Stimulated activated CD4-positive, alpha-beta T cell treated with anti-CD3 and anti-CD28 coated beads, TNF-alpha, amount 100 ng/mL, for 48 hours (primary cell): ENCODE measurements at places on chromosomes 5 and 9.

GRCh38 chr5:135013947-135014570, 20.0 kb downstream of the PITX1 start:
- no peak for DNase-seq

GRCh38 chr5:72093824-72094223, 13.5 kb upstream of the MAP1B start:
- no peak for DNase-seq

GRCh38 chr9:129598089-129598596, 22.8 kb downstream of the C9orf50 start:
- no peak for DNase-seq

DNA sequence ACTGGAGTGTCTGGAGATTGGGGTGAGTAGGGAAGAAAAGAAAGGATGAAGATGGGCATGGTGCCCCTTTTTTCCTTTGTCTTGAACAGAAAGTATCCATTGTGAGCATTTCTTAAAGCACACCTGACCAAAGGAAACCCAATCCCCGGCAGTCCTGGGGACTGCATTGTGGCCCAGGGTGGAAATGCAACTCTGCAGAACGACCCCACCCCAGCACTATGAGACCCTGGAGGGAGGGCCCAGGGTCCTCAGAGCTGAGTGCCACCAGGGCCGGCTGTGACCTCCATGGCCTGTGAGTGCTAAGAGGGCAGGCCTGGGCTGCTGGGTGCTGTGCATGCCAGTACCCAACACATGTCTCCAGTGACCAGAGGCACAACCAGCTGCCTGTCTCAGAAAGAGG, 18.5 kb downstream of the EEIG1 start:
- no peak for DNase-seq

- DNase-seq = no peak
Observed at GRCh38 chr9:121979736-121980135, 113.4 kb downstream of the TTLL11 start.

DNA sequence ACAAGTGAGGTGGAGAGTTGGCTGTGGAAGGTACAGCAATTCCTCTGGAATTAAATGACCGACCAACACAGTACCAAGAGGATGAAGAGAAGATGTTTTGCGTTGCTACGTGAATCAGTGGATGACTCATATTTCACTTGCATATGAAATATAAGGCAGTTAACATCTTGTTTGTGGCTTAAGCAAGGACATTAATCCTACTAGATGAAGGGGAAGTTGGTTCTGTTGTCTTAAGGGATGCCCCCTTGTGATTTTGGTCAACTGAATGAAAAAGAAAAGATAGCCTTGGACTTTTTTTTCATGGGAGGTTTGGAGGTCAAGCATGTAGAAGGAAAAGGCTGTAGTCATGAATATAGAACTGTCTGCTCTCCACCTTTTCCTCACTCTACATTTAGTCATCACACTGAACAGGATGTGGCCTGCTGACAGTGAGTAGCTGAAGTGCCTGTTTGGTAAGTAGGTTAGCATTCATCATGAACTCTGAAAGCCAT, 33.9 kb downstream of the VLDLR start:
- peak; percentile 0 for DNase-seq

- no peak for DNase-seq
Observed at GRCh38 chr5:178418031-178418430, 172.2 kb downstream of the COL23A1 start.

GRCh38 chr9:9855177-9856078, 757.4 kb downstream of the PTPRD start:
- no peak for DNase-seq

- DNase-seq = no peak
Observed at GRCh38 chr5:177029498-177029897, 7.0 kb downstream of the ZNF346 start.

DNA sequence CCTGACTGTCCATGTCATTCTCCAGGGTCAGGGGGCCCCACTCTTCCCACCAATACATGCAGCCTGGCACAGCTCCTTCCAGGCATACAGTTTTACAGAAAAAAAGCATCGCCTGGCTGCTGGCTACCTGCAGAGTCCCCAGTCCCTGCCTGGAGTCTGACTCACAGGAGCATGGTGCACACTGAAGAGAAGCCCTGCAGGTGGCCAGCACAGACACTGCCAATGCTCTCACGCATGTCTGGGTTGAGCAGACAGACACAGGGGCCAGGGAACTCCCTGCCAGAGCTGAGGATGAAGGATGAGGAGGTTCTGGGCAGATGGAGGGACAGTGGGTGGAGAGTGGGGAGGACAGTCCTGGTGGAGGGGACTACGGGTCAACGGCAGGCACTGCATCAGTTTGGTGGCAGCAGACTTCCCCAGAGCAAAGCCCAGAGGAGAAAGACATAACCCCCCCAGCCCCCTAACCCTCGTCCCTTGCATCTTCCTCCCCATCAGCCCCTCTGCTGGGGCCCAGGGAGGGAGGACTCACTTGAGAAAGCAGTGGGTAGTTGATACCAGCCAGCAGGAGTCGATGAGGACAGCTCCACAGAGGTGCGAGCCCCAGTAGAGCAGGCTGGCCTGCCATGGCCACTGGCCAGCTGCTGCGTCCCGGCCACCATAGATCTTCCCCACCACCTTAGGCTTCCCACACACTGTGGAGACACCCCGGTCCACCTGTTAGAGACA, 72.9 kb upstream of the SPTLC1 start:
- DNase-seq = no peak

- no peak for DNase-seq
Observed at GRCh38 chr9:19922476-19923118, 133.8 kb upstream of the SLC24A2 start.

DNA sequence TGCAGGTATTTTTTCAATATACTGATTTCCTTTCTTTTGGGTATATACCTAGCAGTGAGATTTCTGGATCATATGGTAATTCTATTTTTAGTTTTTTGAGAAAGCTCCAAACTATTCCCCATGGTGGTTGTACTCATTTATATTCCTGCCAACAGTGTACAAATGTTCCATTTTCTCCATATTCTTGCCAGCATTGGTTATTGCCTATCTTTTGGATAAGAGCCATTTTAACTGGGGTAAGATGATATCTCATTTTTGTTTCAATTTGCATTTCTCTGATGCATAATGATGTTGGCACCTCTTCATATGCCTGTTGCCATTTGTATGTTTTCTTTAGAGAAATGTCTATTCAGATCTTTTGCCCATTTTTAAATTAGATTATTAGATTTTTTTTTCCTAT, 85.6 kb upstream of the FST start:
- no peak for DNase-seq

- no peak for DNase-seq
Observed at GRCh38 chr9:131287359-131287758, 2.2 kb upstream of the PLPP7 start.

- no peak for DNase-seq
Observed at GRCh38 chr5:88470745-88471144, 202.1 kb upstream of the TMEM161B start.

- no peak for DNase-seq
Observed at GRCh38 chr5:158390577-158390976, 531.6 kb upstream of the CLINT1 start.

GRCh38 chr5:170028124-170028523, 47.8 kb upstream of the INSYN2B start:
- DNase-seq = no peak

- DNase-seq = no peak
Observed at GRCh38 chr9:17799369-17799768, 220.5 kb downstream of the SH3GL2 start.

GRCh38 chr9:71210326-71210725, 88.9 kb upstream of the TRPM3 start:
- no peak for DNase-seq

GRCh38 chr5:171980792-171981191, 25.6 kb downstream of the FBXW11 start:
- no peak for DNase-seq

- no peak for DNase-seq
Observed at GRCh38 chr5:143229426-143229895, 174.0 kb downstream of the NR3C1 start.

GRCh38 chr9:95096381-95096780, 221.1 kb downstream of the FANCC start:
- no peak for DNase-seq

- no peak for DNase-seq
Observed at GRCh38 chr5:145743396-145744061, 91.6 kb downstream of the PRELID2 start.

DNA sequence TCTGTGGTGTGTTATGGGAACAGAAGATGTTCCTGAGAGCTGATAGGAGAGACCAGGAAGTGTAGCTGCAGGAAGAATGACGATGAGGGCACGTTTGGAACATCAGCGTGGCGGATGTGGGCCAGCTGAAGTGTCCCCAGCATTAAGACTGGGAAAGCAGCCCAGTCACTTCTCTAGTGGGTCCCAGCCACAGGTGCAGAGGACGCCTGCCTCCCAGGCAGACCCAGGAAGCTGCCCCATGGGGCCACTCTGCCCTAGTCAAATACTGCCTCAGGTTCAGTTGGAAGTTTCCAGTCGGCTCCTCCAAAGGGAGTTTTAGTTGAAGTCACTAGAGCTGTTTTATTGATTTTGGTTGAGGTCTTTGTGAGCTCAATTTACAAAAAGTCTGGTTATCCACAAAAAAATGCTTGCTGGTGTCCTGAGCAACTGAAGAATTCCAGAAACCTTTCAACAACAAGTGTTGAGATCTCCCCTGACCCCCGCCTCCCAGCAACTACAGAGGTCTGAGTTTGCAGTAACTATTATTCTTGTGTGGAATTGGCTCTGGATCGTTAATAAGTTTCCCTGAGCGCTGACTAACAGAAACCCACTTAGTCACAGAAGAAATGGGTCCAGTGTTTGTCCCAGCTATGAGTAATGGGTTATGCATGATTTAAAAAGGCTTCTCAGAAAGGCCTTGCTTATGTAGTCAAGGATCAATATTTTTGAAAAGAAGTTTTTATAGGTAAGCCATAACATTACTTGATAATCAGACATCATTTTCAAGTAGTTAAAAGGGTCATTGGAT, 294.1 kb downstream of the FANCC start:
- DNase-seq = no peak

DNA sequence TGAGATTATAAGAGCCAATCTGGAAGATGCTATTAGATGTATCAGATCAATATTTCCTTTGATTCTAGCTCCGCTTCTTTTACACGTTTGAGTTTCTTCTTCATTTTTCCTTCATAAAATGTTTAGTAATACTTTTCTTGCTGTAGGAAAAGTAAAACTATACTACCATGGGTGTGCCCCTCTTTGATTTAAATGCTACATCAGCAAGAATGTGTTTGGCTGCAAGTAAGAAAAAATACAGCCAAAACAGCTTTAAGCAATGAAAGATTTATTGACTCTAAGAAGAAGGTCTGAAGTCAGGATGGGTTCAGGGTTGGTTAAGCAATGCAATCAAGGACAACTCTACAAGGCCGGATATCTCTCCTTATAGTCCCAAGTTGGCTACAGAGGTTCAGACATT, 126.4 kb downstream of the KCTD16 start:
- no peak for DNase-seq

DNA sequence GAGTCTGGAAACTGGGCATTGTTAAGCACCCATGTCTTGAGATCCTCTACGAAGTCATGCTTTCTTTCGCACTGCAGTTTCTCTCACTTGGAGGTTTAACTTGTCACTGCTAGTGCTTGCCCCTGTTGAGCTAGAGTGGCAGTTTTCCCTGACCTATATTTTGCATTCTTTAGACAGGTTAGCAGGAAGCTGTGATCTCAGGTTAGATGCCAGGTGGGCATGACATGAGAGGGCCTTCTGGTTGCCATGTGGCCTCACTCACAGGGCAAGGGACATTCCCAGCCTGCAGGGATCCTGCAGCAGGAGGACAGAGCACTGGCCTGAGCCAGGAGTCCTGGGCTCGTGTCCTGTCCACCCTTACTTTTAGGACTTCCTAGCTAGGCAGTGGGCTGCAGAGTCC, 28.6 kb downstream of the SLC36A1 start:
- DNase-seq = no peak

GRCh38 chr5:98905857-98906688, 22.7 kb downstream of the CHD1 start:
- no peak for DNase-seq

- no peak for DNase-seq
Observed at GRCh38 chr5:159105145-159106053, 5.7 kb upstream of the EBF1 start.

- no peak for DNase-seq
Observed at GRCh38 chr5:19241690-19242089, 746.3 kb downstream of the CDH18 start.

DNA sequence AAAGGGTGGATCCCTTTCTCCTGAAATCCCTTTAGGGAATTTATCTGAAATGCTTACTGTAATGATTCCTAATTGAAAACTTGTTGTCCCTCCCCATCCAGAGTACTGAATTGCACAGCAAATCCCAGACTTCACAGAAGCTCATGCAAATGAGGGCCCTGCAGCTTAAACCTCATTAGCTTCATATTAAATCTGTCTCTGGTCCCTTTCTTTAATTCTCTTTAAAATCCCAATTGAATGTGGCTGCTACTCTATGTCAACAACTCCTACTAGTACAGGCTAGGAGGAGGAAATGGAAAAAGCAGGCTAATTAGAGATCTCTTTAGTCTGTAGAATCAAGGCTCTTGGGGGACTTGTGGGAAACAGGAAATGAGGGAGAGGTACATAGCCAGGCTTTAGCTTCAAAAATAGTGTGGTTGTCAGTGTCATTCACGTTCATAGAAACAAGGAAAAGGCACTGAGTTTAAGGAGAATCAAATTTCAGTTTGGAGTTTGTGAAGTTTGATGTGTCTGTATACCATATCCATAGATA, 191.3 kb upstream of the PRDM9 start:
- no peak for DNase-seq

DNA sequence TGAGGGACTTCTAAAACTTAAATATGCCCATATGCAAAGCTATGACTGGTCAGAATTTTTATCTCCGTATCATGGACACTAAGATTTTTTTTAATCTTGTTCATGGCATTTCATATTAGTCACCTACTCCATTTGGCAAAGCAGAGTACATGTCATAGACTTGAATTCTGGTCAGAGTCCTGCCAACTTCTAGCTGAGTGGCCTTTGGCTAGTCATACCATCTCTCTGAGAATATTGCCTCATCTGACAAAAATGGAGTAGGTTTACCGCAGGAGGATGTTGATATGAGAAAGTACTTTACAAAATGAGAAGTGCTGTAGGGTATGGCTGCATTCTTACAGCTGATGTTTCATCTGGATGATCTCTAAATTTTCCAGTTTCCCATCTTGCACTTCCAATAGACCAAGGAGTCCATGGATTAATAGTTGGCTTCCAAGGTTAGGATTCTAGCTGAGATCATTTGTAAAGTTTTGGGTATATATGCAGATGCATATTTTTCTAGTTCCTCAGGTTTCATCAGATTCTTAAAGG, 150.8 kb upstream of the NR3C1 start:
- DNase-seq = no peak

DNA sequence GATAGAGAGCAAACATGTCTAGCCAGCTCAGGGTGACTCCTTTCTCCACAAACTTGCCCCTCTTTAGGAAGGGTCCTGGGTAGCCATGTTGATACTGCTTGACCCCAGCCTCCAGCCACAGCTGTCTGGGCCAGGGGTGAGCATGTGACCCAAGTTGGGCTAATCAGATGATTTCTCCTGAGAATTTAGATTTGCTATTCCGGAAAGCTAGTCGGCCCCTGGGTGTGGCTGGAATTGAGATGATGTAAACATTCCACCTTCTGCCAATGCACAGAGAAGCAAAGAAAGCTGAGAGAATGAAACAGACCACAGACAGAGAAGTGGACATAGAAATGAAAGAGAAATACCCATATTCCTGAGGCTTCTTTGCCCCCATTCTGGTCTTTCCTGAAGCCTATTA, 17.8 kb upstream of the B4GALT1 start:
- DNase-seq = no peak
